ENCODE measurements at places on chromosomes 3 and 15.
A peak's percentile ranks its signal among the peaks of the same experiment; 100 is the strongest.

DNA sequence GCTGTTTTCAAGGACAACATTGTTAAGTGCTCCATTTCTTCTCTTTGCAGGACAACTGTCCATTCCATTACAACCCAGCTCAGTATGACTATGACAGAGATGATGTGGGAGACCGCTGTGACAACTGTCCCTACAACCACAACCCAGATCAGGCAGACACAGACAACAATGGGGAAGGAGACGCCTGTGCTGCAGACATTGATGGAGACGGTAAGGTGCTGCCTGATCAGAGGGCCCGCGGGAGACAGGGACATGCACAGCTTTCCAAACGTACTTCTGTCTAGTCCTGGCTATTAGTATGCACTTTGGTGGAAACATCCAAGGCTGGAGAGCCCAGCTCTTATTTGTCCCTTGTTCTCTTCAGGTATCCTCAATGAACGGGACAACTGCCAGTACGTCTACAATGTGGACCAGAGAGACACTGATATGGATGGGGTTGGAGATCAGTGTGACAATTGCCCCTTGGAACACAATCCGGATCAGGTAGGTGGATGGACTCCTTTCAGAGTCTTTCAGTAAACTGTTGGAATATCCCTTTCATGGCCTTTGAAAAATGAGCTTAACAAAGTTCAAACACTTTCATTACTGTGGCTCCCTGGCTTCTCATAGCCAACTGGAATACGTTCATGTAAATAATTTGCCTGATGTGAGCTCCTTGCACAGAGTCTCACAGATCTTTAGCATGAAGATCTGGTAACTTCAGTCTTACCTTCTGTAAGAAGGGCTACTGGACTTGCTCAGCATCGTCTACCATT lies 10.4 kb downstream of the THBS1 start:
- no peak for DNase-seq

DNA sequence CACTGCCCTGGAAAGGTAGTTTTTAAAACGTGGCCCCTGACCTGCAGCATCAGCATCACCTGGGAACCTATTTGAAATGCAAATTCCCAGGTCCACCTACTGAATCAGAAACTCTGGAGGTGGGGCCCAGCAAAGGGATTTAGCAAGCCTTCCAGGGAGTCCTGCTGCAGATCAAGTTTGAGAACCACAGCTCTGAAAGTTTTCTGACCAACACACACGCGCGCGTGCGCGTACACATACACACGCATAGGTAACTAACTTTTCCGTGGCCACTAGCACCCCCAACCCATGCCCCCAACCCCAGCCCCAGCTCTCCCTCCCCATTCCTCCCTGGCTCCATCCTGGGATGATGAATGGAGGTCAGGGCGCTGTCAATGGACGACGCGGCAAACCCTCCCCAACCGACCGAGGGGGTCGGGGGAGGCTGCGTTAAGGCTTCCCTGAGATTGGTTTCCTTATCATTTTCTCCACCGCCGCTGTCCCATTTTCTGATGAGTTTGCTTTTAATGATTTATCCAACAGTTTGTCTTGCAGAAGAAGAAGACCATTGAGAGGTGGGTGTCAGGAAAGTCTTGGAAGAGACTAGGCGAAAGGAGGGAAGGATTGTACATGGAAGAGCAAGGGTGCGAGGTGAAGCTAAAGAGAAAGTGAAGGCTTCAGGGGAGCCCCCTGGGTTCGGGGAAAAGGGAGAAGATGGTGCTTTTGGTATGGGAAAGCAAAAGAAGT lies 590 bp upstream of the BOC start:
- no peak for DNase-seq

DNA sequence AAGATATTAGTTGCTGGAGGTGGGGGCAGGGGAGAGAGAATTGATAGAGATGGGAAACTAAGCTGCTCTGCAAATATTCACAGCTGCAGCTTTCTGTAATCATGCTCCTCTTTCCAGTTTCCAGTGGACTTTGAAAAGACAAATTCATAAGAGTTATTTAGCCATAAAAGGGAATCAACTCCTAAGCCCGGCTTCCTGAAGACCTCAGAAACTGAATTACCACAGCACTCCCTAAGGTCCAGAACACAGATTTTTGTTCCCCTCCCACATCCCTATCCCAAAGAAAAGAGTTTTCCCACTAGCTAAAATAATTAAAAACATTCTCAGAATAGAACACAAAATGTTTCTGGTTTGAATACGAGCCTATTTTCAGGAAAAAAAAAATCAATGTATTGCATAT lies 871.8 kb upstream of the NR2F2 start:
- DNase-seq: no peak

- DNase-seq: no peak
These were observed 48.5 kb upstream of the SKIL start for GRCh38 chr3:170309046-170309445.

DNA sequence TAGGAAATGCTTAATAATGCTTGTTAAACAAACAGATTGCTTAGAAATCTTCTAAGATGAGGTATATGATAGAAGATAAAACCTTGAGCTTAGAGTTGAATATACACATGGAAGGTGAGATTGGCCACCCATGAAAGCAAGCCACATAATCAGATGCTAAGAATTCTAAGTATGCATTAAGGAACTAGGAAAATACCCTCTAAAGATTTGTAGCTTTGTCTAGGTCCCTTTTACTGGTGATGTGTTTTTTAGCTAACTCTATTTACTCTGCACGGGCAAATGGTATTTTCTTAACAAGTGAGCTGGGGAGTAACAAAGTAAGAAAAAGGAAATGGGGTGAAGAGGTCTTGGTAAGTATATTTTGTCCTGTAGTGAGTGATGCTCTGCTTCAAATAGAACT lies 310.3 kb downstream of the OXSM start:
- no peak for DNase-seq

DNA sequence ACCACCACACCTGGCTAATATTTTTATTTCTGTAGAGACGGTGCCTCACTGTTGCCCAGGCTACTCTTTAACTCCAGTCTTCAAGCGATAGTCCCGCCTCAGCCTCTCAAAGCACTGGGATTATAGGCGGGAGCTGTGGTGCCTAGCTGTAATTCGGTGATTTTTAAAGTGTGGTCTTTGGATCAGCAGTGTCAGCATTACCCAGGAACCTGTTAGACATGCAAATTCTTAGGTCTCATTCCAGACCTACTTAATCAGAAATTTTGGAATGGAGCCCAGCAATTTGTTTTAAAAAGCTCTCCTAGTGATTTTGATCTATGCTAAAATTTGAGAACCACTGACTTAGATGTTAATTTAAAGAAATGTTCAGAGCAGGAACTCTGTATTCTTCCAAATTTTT lies 51.9 kb downstream of the GOLM2 start:
- peak; percentile 27 for DNase-seq

DNA sequence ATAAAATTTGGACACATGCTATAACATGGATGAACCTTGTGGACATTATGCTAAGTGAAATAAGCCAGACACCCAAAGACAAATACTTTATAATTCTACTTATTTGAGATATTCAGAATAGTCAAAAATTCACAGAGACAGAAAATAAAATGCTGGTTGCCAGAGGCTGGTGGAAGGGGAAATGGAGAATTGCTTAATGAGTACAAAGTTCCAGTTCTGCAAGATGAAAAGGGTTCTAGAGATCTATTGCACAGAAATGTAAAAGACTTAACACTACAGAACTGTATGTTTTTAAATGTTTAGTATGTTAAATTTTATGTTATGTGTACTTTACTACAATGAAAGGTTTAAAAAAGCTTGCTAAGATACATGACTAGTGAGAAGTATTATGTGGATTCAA lies 344.8 kb downstream of the CNTN3 start:
- DNase-seq: no peak

DNA sequence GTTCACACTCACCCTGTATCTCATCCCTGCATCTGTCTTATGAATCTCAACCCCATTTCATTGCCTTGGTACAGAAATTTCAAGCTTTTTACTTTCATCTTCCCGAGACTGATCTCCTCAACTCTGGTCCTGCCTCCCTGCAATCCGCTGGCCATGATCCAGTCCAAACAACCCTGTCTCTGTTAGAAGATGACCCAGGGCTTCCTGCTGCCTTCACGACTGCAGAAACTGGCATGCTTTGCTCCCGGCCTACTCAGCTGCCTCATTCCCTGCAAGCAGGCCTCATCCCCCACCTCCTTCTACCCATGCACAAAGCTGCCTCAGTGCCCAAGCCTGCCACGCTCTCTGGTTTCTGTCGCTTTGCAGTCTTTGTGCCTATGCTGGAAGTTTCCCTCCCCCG lies 12.4 kb downstream of the HES1 start:
- peak; percentile 68 for DNase-seq

DNA sequence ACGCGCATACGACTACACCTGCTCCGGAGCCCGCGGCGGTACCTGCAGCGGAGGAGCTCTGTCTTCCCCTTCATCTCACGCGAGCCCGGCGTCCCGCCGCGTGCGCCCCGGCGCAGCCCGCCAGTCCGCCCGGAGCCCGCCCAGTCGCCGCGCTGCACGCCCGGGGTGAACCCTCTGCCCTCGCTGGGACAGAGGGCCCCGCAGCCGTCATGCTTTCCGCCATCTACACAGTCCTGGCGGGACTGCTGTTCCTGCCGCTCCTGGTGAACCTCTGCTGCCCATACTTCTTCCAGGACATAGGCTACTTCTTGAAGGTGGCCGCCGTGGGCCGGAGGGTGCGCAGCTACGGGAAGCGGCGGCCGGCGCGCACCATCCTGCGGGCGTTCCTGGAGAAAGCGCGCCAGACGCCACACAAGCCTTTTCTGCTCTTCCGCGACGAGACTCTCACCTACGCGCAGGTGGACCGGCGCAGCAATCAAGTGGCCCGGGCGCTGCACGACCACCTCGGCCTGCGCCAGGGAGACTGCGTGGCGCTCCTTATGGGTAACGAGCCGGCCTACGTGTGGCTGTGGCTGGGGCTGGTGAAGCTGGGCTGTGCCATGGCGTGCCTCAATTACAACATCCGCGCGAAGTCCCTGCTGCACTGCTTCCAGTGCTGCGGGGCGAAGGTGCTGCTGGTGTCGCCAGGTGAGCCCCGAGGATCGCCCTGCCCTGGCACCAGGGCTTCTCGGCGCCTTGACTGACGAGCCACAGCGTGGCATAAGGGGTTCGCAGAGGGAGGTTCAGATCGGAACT lies 420 bp downstream of the SLC27A2 start:
- peak; percentile 26 for DNase-seq

DNA sequence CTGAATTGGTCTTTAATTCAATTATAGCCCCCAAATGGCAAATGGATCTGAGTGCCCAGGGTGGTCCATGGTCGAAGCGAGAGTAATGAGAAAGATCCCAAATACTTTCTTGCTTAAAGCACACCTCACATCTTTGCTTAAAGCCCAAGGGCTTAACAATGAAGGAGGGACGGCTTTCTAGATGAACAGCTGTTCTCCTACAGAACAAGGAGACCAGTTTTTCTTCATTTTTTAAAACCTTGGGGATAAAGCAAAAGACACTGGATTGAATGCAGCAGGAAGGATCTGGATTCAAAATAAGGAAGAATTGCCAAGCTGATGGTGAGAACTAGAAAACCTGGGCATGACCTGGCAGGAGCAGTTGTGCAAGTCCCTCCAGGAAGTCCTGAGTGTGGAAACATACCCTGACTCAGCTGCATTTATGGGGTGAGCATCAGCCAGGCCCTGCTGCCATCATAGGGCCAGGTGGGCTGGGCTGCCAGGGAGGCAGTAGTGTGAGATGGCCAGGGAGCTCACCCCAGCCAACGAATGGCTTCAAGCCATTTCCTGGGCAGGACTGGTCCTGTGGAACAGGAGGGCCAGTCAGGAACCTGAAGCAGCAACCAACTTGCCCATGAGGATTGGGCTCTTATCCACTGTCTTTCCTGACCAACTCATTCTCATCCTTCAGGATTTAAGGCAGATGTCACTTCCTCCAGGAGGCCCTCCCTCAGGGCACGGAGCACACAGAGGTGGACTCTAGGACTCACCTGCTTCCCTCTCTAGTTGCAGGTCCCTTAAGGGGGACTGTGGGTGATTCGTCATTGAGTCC lies 18.4 kb upstream of the RHCG start:
- no peak for DNase-seq

DNA sequence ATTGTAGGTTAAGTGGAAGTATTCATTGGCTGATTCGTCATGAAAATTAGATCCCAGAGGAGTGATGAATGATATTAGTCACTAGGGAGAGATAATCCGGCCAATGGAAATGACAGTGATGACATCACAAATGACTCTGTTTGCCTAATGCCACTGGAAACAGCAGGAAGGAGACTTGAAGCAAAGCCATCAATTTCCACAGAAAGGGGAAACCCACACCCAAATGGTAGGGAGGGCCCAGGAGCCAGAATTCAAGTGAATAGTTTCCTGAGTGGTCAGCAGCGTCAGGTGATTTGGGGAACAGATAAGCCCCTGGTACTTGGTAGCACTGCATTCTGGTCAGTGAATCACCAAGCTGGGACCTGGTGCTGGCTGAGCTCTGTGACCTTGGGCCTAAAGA lies 3.3 kb upstream of the ADAMTS9 start:
- DNase-seq: peak; percentile 81

DNA sequence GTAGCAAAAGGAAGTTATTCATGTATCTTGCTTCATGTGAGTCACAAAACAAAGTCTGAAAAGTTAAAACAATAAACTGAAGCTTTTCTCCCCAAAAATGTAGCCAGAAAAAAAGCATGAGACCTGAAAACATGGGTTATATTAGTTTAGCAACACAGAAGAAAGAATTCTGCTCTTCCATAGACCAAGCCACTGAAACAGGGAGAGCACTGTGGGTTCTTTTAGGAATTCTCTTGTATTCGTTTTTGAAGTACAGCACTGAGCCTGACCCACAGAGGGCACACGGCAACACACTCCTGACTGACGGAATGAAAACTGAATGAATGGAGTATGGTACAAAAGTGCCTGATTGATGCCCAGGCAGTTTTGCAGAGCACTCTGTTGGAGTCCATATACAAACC lies 66.6 kb downstream of the TM4SF4 start:
- DNase-seq: no peak

GRCh38 chr3:18758047-18758704 lies 333.0 kb upstream of the SATB1 start:
- no peak for DNase-seq

- DNase-seq: no peak
These were observed 83.3 kb downstream of the SEC22A start for GRCh38 chr3:123285066-123285465.

DNA sequence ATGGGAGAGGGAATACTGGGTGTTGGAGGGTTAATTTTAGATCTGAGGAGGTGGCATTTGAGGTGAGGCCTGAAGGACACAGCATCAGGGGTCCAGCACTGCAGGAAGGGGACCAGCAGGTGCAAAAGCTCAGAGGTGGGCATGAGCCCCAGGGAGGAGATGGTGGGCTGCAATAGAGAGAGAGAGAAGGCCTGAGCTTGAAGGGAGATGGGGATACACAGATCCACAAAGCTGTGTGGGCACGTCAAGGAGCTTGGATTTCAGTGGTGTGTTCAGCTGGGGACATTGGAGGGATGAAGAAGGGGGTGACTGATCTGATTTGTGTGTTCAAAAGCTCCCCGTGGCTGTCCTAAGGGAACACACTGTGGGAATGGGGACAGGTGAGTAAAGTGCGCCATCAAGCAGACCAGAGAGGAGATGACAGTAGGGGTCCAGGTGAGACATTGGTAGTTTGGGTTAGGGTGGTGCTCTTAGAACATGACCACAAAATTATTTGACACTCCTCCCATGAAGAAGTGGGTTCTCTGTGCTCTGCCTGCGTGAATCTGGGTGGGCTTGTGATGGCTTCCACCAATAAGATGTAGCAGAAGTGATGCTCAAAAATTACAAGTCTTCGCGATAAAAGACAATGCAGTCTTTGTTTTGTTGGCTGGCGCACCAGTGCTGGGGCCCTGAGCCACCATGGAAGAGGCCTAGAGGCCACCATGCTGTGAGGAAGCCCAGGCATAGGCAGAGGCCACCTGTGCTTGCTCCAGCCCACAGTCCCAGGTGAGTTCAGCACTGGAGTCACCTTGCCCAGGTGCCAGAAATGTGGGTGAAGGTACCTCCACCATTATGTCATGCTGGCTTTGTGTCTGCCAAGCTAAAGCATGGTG lies 1.9 kb upstream of the WNT7A start:
- DNase-seq: no peak

- DNase-seq: no peak
These were observed 67.4 kb downstream of the CBLB start for GRCh38 chr3:105801397-105801796.
